Left ventricle myocardium inferior (tissue), 1 donor: ENCODE measurements at places on chromosomes 1 and 21. TPM values are rescaled to one million over a fixed set of nuclear protein-coding genes. Genes with fewer than 3 reads are reported as not detected.

DNA sequence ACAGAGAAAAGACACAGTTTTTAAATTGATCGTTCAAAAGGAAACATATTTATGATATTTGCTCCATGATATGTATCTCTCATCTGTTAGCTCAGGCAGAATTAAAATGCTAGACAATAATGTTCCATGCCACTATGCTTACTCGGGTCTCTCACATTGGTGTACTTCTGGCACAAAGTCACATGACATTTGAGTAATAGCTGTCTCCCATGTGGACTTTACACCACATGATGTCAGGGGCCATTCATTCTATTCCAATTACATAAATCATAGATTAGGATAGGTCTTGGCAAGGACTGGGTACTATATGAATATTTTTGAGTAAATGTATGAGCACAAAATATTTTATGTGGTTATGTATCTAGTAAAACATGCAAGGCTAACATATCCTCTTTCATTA is 648.4 kb downstream of the PLA2G4A start:
- no peak for DNase-seq
- no peak overlapping the region for H3K4me3 ChIP-seq
- no peak overlapping the region for H3K27ac ChIP-seq
- H3K4me1 ChIP-seq: no peaks in the 10 kb centered on the region
- H3K27me3 ChIP-seq: no peaks in the 10 kb centered on the region
- H3K36me3 ChIP-seq: no peaks in the 10 kb centered on the region

GRCh38 chr1:50697440-50698421 is 262.3 kb downstream of the FAF1 start:
- H3K4me1 ChIP-seq: peaks cover 23% of the 10 kb centered on the region
- no peaks in the 10 kb centered on the region for H3K36me3 ChIP-seq
- H3K4me3 ChIP-seq: no peak overlapping the region
- H3K27me3 ChIP-seq: no peaks in the 10 kb centered on the region
- no peak overlapping the region for H3K27ac ChIP-seq

- H3K4me3 ChIP-seq: peak overlapping the region; percentile 44
- DNase-seq: no peak
- peaks cover 13% of the 10 kb centered on the region for H3K4me1 ChIP-seq
- no peaks in the 10 kb centered on the region for H3K27me3 ChIP-seq
- no peaks in the 10 kb centered on the region for H3K36me3 ChIP-seq
Measured at GRCh38 chr1:86382878-86383277, 13.2 kb downstream of the ODF2L start.

DNA sequence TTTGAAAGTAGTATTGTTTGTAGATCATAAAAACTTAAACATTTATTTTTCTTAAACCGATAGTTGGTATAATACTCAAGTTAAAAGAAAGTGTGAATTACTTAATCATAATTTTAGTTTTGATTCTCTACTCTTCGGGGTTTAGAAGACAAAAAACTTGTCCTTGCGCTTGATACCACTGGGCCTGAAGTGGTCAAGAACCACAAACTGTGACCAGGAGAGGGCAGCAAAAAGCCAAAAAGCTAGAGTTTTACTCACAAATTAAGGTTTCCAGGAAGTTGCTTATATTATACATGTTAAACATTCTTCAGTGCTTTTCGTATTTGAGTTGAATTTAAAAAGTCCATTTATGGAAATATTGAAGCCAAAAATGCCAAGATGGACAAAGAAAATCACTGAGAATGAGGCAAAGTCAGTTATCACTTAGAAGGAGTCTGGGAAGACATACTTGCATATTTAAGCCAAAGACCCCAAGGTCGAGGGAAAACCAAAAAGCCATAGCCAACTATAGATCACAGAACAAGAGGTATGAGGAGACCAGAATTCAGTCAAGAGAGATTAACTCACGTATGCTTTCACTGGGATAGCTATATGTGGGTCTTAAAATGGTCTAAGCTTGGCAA is 34.2 kb downstream of the EFCAB7 start:
- H3K4me1 ChIP-seq: no peaks in the 10 kb centered on the region
- no peak overlapping the region for H3K4me3 ChIP-seq
- peaks cover 15% of the 10 kb centered on the region for H3K36me3 ChIP-seq

- H3K27ac ChIP-seq: peak overlapping the region; percentile 84
- no peak for DNase-seq
- no peaks in the 10 kb centered on the region for H3K27me3 ChIP-seq
Measured at GRCh38 chr1:10734375-10734774, 62.1 kb downstream of the CASZ1 start.

DNA sequence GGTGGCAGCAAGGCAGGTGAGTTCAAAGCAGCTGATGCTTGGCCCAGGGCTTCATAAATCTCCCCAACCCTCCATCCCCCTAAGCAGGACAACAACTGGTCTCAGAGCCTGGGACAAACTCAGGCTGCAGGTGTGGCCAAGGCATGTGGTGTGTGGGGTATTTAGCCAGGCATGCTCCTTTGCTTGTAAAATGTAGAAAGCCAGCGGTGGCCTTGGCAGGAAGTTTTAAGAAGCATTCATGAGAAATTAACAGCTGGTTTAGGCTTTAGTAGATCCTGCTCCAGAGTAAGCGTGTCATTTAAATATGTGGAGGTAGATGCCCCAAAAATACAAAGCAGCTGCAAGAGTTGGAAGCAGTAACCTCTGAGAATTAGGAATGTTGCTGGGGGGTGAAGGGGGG is 44.8 kb downstream of the NTPCR start:
- DNase-seq: no peak
- H3K4me3 ChIP-seq: no peak overlapping the region
- no peak overlapping the region for H3K27ac ChIP-seq
- no peaks in the 10 kb centered on the region for H3K36me3 ChIP-seq
- peaks cover 11% of the 10 kb centered on the region for H3K4me1 ChIP-seq

- no peak overlapping the region for H3K27ac ChIP-seq
- no peak overlapping the region for H3K4me3 ChIP-seq
- no peaks in the 10 kb centered on the region for H3K4me1 ChIP-seq
- H3K27me3 ChIP-seq: no peaks in the 10 kb centered on the region
- no peak for DNase-seq
Measured at GRCh38 chr1:107473065-107473464, 332.2 kb downstream of the NTNG1 start.

DNA sequence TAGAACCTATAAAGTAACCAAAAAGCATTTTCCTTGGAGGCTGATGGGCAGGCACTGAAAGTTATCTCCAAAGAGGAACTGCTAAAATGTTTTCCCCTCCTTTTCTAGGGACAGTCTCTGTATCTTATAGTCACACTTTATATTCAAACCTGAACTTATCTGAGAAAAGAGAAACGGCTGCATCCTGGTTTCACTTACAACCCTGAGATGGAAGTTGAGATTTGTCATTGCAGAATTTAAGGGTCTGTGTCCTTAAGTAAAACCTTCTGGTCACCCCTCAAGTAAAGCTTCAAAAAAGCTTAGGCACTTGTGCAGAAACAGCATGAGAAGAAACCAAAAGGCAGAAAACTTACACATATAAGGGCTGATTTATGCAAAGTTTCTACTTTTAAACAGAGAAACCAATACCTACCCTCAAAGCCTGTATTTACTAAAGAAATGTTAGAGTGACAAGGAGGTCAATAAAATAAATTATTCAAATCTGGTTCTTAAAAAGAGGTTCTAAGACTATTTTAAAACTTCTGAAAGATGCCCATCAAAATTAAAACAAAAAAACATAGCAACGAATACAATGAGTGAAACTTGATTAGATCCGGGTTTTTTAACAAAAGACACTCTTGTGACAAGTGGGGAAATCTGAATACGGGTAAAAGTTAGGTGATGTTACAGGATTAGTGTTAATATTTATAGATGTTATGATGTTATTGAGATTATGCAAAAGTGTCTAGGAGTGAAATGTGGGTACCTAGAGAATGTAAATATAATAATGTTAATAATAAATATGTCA is 9.9 kb downstream of the CD58 start:
- H3K27ac ChIP-seq: no peak overlapping the region

DNA sequence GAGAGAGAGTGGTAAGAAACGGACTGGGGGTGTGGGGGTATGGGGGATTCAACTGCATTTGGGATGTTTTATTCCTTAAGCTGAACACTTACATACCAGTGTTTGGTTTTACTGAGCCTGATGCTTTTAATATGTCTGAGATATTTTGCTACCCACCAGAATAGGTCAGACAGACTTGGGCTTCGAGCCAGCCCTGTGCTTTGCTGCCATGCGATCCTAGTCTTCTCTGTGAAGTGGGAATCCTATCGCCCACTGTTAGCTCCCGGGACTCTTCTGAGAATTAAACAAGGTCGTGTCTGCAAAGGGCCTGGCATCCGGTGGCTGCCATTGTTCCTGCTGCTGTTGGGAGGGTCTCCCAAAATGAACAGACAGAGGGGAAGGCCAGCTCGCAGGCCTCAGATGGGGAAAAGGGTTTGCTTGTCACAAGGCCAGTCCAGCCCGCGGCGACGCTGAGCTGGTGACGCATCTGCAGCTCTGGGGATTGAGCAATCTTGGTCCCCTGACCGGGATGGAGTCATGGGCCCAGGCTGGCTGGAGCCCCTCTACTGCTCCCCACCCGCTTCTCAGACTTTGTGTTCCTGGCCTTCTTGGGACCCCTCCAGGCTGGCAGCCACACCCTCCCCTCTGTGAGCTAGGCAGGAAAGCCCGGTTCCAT is 26.9 kb upstream of the ECE1 start:
- H3K27ac ChIP-seq: peak overlapping the region; percentile 89
- no peaks in the 10 kb centered on the region for H3K27me3 ChIP-seq
- H3K4me1 ChIP-seq: peaks cover 97% of the 10 kb centered on the region
- no peak overlapping the region for H3K4me3 ChIP-seq
- DNase-seq: peak; percentile 80

DNA sequence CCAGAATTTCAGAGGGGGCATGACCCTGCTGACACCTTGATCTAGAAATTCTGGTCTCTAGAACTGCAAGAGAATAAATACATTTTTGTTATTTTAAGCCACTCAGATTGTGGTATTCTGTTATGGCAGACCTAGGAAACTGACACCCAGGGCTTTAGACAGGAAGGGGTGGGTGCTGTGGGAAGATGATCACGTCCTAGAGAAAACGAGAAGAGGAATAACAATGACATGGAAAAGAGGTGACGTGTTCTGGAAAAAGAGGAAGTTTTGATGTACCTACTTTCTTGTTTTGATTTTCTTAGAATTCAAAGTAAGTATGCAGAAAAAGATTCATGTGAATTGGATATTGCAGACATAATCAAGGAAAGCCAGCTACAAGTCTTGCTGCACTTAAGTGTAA is 232.9 kb upstream of the RUNX1 start:
- peaks cover 6% of the 10 kb centered on the region for H3K4me1 ChIP-seq
- no peak overlapping the region for H3K4me3 ChIP-seq
- no peaks in the 10 kb centered on the region for H3K27me3 ChIP-seq
- H3K36me3 ChIP-seq: no peaks in the 10 kb centered on the region
- no peak overlapping the region for H3K27ac ChIP-seq
- DNase-seq: no peak

DNA sequence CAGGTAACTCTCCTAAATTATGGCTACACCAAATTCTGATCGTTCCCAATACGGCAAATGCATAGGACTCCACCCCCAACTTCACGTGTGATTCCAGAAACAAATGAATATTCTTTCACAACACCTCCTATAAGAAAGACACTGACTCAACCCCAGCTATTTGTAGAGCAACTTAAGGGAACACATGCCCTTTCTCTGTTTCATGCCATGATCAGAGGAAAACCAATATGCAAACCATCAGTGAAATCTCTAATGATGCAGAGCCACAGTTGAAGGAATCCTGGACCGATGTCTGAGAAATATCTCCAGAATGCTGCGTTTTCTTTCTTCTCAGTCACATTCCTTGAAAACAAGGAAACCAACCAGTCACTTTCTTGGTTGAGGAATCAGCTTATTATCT is 164.2 kb upstream of the PTBP2 start:
- H3K27ac ChIP-seq: peak overlapping the region; percentile 28
- DNase-seq: no peak
- no peak overlapping the region for H3K4me3 ChIP-seq

DNA sequence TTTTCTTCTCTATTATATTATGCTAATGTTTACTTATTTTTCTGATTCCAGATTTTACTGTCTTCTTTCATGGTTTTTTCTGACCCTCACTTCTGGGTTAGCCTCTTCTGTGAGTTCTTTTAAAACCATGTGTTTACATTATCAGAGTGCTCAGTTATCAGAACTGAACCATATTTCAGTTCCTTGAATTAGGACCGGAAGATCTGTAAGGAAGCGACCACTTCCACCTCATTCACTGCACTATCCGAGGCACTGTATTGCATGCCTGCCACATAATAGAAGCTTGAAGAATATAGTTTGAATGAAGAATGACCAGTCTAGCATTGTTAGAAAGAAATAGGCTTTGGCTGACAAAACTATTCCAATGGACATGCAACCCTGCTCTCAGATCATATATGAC is 281.0 kb upstream of the DEPDC1 start:
- no peaks in the 10 kb centered on the region for H3K27me3 ChIP-seq
- H3K36me3 ChIP-seq: no peaks in the 10 kb centered on the region
- no peaks in the 10 kb centered on the region for H3K4me1 ChIP-seq
- no peak overlapping the region for H3K4me3 ChIP-seq

The FMO5 gene
- total RNA-seq: 3.2 TPM

The AKR7A3 gene
- total RNA-seq: 0.14 TPM
